Left hindlimb (tissue), 1 donor: ENCODE measurements at places on chromosomes 12 and 14.

GRCh38 chr12:97754306-97754705, 291.7 kb downstream of the RMST start:
- DNase-seq = no peak

- no peak for DNase-seq
Observed at GRCh38 chr12:92185052-92185451, 39.4 kb upstream of the BTG1 start.

DNA sequence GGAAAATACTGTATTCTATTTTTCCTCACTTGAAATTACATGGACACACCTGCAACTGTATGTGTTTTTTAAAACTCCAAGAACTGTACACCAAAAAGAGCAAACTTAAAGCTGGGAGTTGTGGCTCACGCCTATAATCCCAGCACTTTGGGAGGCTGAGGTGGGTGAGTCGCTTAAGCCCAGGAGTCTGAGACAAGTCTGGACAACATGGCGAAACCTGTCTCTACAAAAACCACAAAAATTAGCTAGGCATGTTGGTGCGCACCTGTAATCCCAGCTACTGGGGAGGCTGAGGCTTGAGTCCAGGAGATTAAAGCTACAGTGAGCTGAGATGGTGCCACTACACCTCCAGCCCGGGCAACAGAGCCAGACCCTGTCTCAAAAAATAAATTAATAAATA, 95.9 kb downstream of the SINHCAF start:
- DNase-seq = no peak

- DNase-seq = no peak
Observed at GRCh38 chr12:82481954-82482353, 123.6 kb downstream of the METTL25 start.

GRCh38 chr14:37063467-37064240, 108.8 kb downstream of the SLC25A21 start:
- no peak for DNase-seq

DNA sequence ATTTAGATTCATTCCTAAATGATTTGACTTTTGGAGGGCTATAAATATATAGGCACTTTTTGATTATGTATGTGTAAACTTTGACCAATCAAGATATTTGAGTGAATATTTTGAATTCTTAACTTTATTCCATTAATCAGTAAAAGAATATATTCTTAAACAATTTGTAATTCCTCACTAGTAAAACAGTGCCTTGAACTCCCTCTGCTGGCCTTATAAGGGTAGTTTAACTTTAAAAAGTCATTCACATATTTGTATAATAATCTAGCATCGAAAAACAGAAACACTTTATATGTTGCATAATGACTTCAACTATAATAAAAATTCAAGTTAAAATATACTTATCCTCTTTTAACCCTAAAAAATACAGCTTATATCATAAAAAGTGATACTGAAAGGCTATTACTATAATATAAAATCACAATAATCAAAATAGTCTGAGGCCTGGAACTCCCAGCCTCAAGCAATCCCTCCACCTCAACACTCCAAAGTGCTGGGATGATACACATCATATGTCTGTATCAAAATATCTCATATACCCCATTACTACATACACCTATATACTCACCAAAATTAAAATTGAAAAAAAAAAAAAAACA, 31.2 kb downstream of the CCDC59 start:
- no peak for DNase-seq

- DNase-seq = no peak
Observed at GRCh38 chr14:55847766-55848165, 267.8 kb downstream of the KTN1 start.

GRCh38 chr14:31993521-31993951, 83.6 kb upstream of the ARHGAP5 start:
- no peak for DNase-seq

DNA sequence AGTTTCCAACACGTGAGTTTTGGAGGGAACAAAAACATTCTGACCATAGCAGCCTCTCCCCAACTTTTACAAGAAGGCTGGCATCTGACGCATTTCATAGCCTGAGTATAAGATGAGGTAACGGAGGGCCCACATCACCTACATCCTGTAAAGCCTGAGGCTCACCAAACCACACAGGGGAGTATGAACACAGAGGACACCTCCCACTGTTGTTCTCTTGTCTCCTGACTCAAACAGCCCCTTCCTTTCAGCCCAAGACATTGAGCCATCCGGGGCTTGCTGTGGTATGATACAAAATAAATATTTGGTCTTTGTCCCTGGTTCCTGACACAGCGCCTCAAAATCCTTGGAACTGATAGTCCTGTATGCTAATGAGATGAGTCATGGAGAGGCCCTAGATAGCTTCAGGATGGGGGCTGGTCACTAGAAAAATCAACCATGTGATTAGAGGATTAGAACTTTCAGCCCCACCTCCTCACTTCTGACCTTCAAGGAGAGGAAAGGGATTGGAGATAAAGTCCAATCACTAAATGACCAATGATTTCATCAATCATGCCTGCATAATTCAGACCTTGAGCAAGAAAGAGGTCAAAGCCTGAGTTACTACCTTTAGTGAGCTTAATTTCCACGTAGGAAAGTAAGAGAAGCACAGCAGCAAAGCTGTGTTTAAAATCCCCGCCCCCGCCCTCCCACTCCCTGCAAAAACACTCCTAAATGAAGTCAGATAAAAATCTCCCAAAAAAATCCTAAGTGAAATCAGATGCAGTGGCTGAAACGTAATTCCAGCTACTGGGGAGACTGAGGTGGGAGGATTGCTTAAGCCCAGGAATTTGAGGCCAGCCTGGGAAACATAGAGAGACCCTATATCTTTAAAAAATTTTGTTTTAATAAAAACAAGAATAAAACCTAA, 236.4 kb downstream of the PCNX1 start:
- DNase-seq = no peak

DNA sequence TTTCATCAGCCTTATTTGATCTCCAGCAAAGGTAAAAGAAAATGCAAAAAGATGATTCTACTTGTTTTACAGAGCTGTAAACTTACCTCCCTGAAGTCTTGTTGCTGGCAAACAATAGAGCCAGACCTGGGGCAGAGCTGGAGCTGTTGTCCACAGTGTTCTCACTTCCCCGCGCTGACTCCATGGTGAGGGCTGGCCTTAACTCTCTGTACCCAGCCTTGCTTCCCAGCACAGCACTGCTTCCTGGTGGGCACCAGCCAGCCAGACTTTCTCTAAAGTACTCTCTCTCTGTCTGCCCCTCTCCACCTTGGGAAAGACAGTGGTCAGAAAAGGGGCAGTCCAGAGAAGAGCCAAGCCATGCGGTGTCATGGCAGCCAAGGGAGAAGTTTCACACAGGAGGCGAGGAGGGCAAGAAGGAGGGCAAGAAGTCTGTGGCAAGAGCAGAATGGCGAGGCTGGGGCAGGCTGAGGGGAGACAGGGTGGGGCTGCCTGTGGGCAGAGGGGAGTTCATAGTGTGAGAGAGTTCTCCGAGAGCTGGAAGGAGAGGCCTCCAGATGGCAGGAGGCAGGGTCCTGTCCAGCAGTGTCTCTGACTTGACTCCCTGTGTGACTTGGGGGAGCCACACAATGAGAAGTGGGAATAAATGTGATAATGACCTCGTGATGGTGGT, 9.3 kb downstream of the EVL start:
- DNase-seq = no peak

- DNase-seq = no peak
Observed at GRCh38 chr12:3012786-3013185, 53.6 kb downstream of the TEAD4 start.

DNA sequence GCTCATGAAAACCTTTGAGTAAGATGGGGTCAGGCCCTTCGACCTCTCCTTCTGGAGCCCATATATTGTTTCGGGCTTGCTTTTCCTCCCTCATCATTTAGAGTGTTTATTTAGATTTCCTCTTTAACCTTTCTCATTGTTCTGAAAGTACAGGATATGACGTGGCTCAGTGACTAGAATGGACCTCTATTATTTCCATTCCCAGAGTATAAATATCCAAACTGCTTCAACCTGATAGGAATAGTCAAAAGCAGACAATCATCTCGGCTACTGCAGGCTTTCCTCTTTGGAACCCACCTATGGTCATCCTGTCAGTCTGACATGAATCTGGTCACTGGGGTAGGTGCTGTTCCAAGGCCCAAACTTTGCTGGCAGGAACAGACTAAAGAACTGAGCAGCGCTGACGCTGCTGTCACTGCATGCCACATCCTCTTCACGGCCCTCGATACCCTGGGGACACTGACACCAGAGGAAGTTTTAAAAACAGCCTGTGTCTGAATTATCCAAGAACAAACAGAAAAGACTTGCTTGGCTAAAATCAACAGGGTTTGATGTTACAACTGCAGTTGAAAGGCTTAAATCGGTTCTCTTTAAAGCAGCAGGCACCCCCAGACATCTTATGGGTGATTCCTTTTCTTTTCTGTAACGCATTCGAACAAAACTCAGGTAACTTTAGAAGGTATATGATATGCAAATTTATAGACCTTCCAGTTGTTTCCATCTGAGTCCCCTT, 5.0 kb upstream of the DDX47 start:
- no peak for DNase-seq

GRCh38 chr12:92332552-92332951, 186.9 kb upstream of the BTG1 start:
- no peak for DNase-seq

- no peak for DNase-seq
Observed at GRCh38 chr14:72513965-72514659, 379.8 kb downstream of the DPF3 start.

DNA sequence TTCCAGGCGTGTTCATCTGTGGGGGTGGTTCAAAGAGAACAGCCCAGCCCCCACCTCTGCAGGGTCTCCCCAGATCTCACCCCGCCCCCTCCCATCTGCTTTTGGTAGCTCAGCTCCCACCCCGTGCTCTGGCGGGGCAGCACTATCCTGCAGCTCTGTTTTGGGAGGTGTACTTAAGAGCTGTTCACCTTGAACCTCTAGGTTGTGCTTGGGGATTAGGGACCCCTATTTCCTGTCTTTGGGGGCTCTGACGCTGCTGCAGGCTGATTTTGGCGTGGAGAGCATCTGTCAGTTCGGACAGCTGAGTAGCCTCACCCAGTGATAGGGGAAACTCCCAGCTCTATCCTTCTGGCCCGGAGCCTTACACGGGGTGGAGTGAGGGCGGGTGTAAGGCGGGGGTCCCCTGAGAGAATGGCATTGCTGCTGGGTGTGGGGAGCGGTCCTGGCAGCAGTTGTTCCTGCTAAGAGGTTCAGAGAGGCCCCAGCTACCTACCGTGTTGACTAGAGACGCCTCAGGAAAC, 765 bp downstream of the TMEM120B start:
- peak; percentile 65 for DNase-seq

DNA sequence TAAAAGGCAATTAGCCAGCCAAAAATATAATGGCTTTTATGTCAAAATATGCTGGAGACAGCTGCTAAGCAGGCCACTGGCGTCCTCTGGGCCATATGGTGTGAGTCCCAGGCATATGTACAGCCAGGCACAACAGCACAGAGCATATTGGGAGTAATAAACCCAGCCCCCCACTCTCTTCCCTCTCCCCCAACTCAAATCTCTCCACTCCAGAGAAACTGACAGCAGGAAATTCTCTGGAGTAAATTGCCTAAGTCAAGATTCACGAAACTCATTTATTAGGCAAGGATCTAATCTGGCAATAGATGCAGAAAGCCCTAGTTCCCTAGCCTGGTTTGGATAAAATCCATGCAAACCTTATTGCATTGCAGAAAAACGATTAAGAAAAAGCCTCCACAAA, 147.9 kb upstream of the SEL1L start:
- no peak for DNase-seq

DNA sequence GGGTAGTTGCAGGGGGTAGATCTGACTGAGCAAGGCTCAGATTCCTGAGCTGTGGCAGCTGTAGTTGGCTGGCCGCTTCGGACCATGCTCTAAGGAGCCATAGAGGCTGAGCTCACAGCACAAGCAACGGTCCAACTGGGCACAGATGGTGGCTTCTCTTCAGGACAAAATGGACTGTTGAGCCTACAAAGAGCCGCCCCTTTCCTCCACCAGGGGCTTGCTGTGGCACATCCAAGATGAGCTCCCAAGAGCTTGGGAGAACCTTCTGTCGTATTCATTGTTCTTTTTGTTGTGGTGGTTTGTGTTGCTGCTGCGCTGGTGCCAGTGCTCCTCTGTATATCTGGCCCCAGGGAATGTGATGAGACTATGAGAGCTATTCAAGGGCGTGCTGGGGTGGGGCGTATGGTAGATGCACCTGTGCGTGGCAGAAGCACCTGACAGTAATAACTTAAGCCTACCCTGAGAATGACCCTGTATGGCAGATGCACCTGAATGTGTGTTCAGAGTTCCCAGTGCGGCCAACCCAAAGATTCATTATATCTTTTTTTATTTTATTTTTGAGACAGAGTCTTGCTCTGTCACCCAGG, 17.8 kb upstream of the LGALS3 start:
- DNase-seq = no peak

DNA sequence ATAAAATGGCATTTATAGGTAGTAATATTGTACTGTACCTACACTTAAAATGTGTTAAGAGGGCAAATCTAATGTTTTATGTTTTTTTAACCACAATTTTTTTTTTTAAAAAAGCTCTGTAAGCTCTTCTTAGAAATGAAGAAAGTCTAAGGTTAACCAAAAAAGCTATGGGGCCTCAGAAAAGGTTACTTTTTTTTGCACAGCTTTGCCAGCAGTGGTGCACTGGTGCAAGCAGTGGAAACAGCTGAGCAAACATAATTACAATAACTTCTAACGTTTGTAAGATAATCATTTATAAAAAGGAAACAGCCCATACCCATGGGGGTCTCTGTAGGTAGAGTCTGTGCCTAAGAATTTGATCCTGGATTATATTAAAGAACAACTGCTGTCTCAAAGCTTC, 85.1 kb upstream of the NID2 start:
- no peak for DNase-seq

DNA sequence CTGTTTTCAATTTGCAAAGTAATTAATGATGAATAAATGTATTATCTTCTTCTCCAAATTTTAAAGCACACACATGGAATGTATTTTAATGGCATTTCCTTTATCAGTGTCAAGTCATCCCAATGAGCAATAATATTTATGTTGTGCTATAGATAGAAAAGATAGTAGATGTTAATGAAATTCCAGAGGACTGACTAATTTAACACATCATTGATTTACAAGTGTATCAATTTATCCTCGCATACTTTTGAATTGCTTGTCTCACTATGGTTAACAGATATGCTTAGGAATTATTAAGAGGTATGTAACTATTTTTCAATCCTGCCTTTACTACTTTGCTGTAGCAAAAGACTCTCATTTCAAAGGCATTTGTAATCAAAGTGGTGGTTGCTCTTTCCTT, 842.9 kb downstream of the SLC6A15 start:
- DNase-seq = no peak

DNA sequence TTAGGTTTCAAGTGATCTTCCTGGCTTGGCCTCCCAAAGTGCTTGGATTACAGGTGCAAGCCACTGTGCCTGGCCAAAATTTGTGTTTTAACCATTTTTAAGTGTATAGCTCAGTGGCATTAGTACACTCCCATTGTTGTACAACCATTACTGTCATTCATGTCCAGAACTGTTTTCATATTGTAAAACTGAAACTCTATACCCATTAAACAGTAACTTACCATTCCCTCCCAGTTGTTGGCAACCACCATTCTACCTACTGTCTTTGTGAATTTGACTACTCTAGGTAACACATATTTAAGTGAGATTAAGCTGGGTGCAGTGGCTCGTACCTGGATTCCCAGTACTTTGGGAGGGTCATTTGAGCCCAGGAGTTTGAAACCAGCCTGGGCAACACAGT, 67.3 kb upstream of the KCNH3 start:
- DNase-seq = no peak

GRCh38 chr14:102523569-102524450, 14.2 kb upstream of the ANKRD9 start:
- DNase-seq = no peak

- DNase-seq = no peak
Observed at GRCh38 chr14:93105362-93105761, 10.4 kb downstream of the ITPK1 start.
